ENCODE measurements at places on chromosomes 4 and X.

DNA sequence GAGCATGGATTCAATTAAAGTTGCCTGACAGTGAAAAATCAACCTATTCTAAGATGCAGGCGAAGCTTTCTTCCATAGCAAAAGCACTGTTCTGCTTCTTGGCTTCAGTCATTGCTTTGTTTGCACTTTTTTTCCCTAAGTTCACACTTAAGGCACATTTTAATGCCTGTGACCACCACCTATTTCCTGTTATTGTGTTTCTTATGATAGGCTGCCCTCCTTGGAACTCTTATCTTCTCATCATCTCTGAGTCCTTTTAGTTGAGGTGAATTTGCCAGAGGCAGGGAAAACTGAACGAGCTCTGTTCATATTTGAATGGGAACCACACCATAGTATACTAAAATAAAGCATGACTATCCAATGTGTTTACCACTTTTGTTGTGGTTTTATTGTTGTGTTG lies 119.8 kb downstream of the SPCS3 start:
- no peak for DNase-seq

DNA sequence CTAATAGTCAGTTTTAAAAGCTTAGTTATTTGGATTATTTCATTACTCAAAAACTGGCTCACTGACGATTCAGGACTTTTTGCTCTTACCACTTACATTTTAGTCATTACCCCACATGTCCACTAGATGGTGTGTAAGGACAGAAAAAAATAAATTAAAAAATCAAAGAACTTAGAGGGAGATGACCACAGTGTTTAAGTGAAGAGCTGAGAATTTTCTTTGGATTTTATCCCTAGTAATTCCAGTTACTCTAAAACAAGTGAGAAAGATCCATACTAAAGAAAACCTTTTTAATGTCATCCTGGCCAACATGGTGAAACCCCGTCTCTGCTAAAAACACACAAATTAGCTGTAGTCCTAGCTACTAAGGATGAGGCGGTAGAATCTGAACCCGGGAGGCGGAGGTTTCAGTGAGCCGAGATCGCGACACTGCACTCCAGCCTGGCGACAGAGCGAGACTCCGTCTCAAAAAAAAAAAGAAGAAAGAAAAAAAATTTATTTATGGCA lies 26.4 kb upstream of the TMPRSS11B start:
- DNase-seq = no peak

DNA sequence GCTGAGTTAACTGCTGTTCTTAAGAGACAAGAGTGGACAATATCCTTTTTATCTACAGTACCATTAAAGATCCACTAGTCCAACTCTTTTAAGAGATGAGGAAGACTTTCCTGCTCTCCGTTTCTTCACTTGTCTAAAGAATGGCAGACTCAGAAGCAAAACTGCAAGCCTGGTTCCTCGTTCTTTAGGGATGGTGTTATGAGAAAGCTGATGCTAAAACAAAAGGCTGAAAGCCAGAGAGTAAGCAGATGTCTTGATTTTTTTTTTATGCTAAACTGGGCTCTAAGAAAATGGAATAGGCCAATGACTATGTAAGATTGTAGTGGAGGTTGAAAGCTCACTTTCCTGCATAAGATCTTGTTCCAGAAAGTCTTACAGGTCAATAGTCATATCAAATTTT lies 78.1 kb downstream of the CNGA2 start:
- DNase-seq = no peak

- DNase-seq = no peak
Observed at GRCh38 chr4:10093801-10094552, 22.6 kb downstream of the WDR1 start.

DNA sequence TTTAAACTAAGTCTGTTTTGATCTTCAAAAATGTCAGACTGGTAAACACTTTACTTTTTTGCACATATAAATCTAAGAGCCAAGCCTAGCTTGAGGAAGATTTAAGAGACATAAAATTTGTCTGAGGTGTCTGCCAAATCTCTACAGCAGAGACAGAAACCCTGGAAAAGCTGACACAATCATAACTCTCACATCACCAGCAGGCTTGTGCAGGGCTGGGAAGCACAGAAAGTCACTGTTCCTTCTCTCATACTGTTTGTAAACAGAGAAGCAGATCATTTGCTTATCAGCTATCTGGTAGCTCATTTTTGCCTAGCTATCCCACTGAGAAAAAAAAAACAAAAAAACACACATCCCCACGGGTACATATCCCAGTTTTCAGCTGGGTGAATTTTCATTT lies 7.0 kb downstream of the ENOX2 start:
- DNase-seq = no peak

- DNase-seq = no peak
Observed at GRCh38 chr4:76781698-76782595, 116.0 kb downstream of the SOWAHB start.

DNA sequence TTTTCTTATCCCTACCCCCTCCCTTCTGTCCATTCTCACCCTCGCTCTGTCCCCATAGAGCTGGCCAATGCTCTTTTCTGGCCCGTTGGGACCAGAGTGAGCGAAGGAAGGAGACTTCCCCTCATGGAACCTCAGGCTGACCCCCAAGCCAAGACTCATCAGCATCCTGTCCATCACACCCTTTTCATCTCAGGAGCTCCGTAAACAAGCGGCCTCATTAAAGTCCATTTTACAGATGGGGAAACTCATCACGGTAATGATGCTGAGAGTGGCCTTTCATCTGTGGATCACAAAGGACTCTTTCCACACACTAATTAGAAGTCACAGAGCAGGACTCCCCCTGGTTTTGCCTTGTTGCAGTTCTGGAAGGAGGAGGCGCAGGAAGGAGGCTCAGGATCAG lies 67.4 kb upstream of the SLC34A2 start:
- no peak for DNase-seq

GRCh38 chrX:112834031-112834845 lies 6.4 kb downstream of the AMOT start:
- no peak for DNase-seq

GRCh38 chr4:55675196-55675793 lies 39.2 kb upstream of the NMU start:
- no peak for DNase-seq

GRCh38 chr4:45554423-45554822 lies 569.4 kb downstream of the GABRG1 start:
- DNase-seq = no peak

- DNase-seq = no peak
Observed at GRCh38 chr4:108224611-108225053, 55.9 kb upstream of the LEF1 start.

- DNase-seq = no peak
Observed at GRCh38 chr4:164357957-164358356, 396.0 kb upstream of the SMIM31 start.

DNA sequence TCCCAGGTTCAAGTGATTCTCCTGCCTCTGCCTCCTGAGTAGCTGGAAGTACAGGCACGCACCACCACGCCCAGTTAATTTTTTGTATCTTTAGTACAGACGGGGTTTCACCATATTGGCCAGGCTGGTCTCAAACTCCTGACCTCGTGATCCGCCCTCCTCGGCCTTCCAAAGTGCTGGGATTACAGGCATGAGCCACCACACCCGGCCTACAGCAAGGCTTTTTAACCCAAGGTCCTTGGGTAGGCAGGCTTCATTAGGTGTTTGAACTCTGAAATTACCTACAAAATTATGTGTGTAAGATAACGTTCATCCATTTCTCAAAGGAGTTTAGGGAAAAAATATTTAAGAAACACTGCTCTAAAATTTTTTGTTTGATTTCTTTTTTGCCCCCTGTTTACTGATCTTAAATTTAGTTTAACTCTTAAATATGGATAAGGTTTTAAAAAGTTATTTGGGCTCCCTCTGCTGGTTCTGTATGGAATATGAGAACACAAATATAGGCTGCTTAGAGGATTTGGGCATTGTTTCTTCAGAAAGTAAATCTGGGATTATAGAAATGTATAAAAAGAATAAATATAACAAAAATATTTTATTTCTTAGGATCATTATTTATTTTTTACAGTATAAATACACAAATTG lies 92.8 kb downstream of the CBR4 start:
- DNase-seq = no peak
